ENCODE measurements at places on chromosomes 1 and 21.
A peak's percentile ranks its signal among the peaks of the same experiment; 100 is the strongest.

GRCh38 chr1:12424793-12425192 lies 193.2 kb downstream of the DHRS3 start:
- DNase-seq: no peak

DNA sequence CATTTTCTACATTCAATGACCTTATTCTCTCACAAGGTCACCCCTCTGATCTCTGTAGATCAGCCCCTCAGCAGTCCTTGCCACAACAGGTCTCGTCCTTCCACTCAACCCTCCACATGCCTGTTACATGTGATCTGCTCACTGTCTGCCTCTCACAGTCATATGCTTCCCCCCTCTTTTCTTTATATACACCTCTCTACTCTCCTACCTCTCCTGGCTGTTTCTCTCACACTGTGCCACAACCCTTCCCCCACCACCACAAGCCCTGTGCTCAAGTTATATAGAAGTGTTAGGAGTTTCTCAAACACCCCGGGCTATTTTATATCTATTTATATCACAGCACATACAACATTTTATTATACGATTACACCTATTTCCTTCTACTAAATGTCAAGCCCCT lies 12.6 kb downstream of the B3GALNT2 start:
- DNase-seq: no peak

- DNase-seq: no peak
Measured at GRCh38 chr1:168373869-168374268, 93.2 kb downstream of the TBX19 start.

DNA sequence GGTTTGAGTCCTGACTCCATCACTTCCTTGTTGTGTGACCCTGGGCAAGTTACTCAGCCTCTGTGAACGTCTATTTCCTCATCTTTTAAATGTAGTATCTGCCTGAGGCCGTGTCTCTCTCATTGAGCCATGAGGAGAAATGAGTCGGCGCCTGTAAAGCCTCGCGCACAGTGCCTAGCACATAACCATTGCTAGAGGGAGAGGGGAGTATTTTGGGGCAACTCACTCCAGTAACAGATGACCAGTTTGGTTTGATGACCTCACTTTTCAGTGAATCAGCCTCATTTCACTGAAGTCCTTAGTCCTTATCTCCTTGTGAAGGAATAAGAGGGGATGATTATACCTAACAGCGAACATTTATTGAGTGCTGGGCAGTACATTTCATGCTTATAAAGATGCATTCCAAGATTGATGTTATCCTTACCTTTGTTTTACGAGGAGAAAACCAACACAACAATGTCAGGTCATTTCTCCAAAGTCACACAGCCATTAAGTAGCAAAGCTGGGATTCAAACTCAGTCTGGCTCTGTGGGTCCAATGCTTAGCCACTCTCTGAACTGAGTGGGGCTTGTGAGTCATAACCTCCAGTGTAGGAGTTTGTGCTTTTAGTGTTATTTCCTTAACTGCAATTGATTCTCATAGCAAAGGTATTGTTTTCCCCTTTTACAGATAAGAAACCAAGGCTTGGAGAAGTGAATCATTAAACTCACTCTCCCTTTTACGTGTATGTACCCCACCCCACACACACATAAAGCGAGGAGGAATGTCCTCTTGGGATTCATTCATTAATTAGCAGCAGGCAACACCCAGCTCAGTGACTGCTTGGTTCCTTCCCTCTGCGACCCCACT lies 25.9 kb downstream of the KCNC4 start:
- peak; percentile 97 for DNase-seq

DNA sequence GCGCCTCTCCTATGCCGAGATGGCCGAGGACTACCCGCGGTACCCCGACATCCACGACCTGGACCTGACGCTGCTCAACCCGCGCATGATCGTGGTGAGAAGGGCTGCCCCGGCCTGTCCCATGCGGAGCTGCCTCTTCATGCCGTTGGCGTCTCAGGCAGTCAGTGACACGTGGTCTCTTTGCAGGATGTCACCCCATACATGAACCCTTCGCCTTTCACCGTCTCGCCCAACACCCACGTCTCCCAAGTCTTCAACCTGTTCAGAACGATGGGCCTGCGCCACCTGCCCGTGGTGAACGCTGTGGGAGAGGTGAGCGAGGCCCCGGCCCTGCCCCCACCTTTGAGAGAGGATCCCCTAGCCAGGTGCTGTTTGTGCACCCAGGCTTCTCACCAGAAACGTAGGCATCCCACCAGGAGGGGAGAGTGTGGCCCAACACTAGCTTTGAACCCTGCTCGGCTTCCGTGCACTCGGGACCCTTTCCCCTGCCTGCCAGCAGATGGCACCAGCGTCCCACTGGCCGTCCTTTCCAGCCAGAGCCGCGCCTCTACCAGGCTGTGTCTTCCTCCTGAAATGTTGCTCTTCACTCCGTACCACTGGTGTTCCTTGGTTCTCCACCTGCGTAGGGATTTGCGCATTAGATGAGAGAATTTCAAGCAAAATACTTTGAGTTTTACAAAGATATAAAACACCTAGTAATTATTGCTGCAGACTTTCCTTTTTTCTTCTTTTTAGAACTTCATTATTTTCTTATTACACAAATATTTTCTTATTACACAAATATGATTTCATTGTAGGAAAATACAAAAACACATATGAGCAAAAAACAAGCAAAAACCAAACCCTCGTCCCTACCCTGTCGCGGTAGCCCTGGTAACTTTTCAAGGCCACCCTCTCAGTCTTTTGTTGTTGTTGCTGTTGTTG lies 9.0 kb downstream of the NPPA start:
- no peak for DNase-seq

DNA sequence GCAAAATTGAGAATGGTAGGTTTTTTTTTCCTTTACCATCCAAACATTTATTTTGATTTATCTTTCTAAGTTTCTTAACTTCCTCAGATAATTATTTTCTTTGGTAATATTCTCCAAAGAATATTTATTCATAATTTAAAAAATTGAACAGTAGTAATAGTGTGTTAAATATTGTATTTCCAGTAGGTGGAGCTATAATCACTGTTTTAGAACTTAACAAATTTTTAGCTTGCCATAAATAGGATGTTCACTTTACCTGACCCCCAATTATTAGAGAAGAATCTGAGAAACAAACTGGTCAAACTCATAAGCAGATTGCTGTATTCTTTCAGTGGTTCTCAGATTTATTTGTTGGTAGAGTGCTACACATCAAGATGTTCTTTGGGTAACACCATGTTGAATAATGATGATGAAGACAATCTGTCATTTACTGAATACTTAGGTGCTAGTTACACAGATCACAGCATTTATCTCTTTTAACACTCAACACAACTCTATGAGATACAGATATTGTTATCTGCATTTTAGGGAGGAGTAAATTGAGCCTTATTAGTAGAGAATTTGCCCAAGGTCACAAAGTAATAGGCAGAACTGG lies 82.4 kb upstream of the GPR88 start:
- DNase-seq: no peak

DNA sequence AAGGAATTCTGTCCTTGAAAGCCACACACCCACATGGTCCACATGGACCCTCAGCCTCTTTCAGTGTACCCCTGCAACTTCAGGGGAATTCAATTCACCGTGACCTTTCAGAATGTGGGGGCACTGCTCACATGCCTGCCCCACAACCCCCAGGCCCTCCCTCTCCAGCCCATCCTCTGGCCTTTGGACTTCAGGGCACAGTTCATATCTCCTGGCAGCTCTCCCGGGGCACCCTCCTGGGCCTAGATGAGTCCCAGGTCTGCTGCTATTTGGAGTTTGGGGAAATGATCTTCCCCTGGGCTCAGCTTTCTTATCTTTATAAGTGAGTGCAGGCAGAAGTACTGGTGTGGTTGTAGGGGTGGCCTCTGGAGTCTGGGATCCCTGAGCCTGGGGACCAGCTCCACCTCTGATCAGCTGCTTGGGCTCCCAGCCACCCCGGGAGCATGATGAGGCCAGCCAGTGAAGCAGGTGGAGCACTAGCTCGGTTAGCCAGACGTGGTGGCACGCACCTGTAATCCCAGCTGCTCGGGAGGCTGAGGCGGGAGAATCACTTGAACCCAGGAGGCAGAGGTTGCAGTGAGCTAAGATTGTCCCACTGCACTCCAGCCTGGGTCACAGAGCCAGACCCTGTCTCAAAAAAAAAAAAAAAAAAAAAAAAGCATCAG lies 15.8 kb downstream of the C1orf167 start:
- no peak for DNase-seq

DNA sequence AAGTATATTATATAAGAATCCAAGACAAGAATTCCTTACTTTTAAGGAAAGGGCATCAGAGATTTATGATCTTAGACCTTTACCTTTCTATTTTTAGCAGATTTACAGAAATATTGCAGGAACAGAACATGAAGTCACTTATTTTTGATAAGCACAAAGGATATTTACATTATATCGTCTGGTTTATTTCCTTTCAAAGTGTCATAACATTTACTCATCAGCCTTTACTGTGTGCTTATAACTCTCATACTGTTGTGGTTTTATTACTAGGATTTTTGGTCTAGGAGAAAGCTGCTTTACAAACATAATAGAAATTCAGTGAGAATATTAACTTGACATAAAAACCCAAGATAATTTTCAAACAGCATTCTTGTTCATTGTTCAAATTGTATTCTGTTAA lies 47.6 kb downstream of the APP start:
- DNase-seq: no peak

DNA sequence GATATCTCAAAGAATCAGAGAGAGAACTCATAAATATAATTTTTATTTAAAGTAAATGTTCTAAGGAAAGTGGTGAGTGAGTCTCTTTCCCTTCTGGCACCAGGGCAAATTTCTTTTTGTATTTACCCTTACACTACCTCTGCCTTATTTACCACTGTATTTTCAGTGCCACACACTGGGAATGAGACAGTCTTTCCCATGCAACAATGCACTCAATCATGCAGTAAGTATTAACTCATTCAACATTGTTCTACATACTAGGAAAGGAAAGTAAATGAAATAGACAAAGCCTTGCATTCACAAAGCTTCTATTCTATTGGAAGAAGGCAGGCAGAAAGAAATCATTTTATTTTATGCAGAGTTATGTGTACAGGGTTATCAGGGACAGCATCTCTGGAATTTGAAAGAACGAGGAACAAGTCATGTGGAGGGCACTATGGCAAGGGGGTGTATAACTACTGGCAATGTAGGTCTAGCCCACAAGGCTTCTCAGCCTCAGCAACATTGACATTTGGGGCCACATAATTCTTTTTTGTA lies 129.8 kb upstream of the PRDX6 start:
- DNase-seq: no peak

GRCh38 chr21:43935711-43936110 lies 70.7 kb downstream of the AGPAT3 start:
- no peak for DNase-seq

DNA sequence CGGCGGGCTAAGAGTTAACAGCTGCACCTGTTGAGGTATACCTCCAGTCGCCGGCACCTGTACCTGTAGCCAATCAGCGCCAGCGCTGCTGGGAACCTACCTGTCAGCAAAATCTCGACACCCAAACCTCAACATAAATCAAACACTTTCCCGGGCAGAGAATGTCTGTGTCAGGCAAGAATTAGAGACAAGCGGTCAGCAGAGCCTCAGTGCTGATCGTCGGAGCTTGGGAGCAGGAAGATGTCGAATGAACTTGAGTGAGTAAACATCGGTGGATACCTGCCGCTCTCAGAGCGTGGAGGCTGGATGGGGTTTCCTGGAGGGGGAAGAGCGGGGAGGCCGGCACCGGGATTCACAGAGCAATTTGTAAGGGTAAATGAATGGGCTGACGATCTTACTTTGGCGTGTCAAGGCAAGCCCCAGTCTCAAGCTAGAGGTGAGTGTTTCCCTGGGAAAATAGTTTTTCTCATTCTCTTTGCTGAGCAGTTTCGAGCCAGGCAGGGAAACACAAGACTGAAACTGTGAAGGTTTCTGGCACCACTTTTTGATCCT lies at the start of gene GRHL3:
Gene GRHL3 (plus strand): TSS at position 46 of the 552 bp plus-strand sequence. CDS start 195 bp downstream, at position 241.
- DNase-seq: peak; percentile 94

GRCh38 chr21:40386294-40386911 lies 460.6 kb downstream of the DSCAM start:
- no peak for DNase-seq

DNA sequence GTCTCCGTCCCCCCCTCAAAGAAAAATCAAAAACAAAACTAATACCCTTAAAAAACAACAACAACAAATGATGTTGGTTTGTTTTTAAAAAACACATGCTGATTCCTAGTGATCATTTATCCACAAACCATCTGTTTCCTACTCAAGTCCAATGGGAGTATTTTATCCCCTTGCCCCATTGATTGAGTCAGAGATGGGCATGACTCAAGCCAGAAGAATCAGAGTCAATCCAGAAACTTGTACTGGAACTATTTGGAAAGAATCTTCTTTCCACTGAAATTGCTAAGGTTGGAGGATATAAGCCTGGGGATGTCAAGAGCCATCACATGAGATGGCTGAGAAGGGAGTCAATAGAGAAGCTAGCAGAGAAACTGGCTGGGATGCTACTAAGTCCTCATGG lies 176.4 kb downstream of the MIS18A start:
- DNase-seq: no peak

DNA sequence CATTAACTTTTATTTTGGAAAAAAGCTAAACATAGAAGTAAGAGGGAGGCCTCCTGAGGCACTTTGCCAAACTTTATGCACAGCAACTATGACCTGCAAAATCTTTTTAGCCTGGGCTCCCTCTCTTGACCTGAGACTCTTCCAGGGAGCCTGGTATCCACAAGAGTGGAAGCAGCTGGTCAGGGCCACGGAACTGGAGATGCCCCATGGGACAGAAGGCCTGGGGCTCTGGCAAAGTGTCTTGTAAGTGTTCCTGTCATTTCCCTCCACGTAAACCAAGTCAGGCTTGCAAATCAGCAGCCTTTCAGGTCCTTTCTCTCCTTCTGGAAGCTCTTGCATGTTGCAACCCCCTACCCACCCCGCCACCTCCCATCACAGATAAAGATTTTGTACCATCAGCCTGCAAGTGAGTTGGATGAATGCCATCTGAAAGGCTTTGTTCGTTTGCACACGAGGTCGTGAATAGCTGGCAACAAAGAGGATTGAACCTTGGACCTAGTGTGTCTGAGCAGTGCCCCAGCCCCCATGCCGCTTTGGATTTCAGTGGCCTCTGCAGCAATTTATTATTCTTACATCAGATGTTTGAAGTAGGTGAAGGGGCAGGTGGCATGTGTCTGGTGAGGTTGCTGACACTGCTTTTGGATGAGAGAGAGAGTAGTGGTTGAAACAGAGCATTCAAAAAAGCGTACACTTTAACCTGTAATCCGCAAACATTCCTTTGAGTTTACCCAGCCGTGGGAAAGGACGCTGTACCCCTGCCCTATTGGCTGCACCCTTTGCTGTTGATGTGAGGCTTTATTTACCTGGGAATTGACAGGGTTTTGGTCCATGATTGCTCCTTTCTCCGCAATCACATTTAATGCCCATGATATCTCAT lies 91.6 kb downstream of the GALNT2 start:
- no peak for DNase-seq

DNA sequence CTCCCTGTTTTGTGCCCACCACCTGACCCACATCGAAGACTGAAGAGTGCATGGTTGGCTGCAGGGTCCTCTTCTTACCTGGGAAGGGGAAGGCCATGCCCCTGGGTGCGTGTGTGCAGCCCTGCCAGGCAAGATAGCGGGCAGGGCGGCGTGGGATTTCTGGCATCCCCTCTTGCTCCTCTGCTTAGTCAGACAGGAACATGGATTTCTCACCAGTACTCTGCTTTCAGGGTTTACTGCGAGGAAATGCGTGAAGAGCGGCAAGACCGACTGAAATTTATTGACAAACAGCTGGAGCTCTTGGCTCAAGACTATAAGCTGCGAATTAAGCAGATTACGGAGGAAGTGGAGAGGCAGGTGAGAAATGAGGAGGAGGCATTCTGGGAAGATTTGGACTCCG lies 15.5 kb upstream of the MIIP start:
- no peak for DNase-seq

GRCh38 chr1:170864876-170865538 lies 70.3 kb upstream of the MROH9 start:
- no peak for DNase-seq
